Stimulated activated CD8-positive, alpha-beta memory T cell treated with anti-CD3 and anti-CD28 coated beads, Interleukin-15, amount 100 ng/mL, for 24 hours (primary cell): ENCODE measurements at places on chromosomes 11 and 22.

DNA sequence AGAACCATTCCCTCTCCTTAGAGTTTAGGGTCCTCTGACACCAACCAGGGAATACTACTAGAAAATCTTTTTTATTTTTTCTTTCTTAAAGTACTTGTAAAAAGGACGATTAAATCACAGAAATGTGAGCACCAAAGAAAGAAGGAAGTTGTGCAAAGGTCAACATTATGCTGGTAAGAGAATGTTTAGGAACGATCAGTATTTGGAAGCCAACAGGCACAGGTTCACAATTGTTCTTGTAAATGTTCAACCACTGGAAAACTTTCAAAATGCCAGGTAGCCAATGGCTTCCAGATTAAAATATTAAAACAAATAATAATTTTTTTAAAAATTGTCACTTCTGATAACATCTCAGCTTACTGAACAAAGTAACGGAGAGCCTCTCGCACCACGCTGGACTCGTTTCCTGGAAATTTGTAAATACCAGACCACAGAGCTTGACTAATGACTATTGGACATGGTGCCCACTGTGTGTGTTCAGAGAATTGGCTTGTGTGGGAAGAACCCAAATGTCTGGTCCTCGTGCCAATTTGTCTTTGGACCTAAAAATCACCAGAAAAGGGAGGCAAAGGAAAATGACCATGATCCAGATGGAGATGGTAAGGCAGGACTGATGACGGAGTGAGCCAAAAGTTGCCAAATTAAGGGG lies 20.8 kb downstream of the COMMD9 start:
- no peak for DNase-seq

DNA sequence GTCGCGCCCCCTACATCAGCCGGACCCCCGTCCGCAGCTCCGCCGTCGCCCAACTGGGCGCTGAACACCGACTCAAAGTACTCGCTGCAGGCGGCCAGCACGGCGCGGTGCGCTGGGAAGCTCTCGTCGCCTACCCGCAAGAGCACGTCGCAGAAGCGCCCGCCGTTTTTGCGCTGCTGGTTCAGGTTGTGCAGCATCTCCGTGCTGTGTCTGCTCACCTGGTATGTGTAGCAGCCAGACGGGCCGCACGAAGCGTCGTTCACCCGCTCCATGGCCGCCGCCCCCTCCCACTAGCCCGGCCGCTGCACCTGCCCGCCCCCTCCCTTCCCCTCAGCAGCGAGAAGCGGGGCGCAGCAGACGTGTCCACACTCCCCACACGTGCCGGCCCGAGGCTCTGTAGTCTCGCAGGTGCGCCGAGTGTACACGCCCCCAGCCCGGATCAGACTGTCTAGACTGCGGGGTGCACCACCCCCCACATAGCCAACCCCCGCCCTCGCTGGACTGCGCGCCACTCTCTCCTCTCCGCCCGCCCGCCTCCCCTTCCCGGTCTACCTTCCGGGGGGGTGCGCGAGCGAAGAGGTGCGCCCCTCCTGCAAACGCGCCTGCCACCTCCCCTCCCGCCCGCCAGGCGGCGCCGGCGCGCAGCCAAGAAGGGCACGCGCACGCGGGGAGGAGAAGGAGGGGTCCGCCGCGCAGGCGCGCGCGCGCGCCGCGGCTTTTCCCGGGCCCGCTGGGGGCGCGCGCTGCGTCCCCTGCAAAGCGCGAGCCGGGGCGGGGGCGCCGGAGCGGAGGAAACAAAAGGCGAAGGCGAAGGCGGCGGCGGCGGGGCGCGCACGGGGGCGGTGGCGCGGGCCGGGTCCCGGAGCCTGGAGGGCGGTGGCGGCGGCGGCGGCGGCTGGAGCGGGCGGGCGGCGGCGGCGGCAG lies 553 bp downstream of the PATZ1 start:
- DNase-seq = peak; percentile 87

DNA sequence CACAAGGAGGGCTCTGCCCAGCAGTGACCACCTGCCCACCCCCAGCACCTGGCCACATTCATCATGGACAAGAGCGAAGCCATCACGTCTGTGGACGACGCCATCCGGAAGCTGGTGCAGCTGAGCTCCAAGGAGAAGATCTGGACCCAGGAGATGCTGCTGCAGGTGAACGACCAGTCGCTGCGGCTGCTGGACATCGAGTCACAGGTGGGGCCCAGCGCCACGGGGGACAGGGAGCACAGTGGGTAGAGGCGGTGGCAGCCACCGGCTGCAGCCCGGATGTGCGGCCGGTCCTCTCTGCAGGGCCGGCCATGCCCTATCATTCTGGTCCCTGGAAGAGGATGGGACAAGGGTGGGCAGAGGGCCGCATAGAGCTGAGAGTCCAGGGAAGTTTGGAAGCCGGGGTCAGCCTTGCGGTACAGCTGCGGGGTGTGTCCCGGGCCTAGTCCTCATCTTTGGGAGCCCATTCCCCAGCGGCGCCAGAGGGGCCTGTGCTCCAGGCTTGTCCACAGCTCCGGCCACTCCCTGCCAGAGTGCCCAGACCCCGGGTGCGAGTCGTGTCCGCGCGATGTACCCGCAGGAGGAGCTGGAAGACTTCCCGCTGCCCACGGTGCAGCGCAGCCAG lies 14.1 kb downstream of the EPS8L2 start:
- DNase-seq = no peak

GRCh38 chr22:26476705-26477340 lies 6.8 kb downstream of the HPS4 start:
- no peak for DNase-seq

DNA sequence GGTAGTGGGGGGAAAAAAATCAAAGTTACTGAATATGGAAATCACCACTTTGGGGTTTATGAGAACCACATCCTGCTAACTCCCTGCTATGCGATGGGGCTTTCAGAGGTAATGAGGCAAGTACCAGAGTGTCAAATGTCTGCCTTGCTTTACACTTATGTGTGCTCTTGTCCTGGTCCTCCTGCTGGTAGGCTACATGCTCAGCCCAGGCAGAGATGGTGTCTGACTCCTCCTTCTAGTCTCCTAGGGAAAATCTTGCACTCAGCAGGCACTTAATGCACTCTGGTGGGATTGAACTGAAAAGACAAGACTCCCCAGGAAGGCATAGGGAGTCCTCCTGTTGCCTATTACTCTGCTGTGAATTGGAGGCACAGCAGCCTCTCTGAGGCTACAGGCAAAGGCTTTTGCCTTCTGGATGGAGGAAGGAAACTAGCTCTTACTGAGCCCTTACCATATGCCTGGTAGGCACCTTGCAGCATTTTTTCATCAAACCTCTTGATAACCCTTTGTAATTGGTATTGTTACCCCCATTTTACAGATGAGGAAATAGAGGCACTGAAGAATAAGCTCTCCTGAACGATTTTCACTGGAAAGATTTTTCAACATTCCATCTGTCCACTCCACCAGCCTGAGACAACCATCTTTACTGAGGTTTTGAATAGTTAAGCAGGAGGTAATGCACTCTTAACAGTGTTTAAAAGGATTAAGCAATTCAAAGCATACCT lies 132.1 kb upstream of the PAX6 start:
- DNase-seq = no peak

- no peak for DNase-seq
Measured at GRCh38 chr11:26842478-26843282, 120.8 kb upstream of the SLC5A12 start.

DNA sequence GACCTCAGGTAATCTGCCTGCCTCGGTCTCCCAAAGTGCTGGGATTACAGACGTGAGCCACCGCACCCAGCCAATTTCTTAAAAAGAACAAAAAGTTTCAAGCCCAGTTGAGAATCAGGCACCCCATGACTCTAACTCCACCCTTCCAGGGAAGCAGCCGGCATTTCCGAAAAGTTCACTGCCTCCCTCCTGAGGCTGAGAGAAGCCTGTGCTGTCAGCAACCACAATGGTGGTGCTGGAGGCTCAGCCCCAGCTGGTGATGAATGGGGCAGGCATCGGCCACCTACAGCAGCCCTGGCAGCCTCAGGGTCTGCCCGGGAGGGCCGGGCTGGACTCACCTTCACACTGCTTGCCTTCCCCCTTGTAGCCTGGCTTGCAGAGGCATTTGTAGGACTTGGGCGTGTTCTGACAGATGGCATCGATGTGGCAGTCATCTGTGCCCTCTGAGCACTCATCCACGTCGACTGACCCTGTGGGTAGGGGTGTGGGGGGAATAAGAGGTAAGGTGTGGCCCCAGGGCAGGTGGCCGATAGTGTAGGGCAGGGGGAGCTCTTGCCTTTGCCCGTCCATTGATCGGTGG lies 4.3 kb downstream of the SCUBE1 start:
- no peak for DNase-seq

DNA sequence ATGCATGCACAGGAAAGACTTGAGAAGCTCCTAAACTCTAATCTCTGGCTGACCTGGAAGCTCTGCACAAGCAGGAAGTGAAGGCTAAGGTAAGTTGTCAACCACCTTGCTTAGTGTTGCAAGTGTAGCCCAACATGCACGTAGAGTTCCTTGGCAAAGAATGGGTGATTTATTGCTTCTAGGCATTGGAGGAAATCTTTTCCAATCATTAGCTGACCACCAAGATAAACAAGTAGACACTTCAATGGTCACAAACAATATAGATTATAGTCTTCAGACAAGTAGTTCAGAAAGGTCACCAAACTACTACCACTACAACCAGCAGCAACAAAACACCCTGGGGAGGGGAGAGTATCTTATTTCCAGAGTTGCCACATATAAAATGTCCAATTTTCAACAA lies 105.6 kb downstream of the STK33 start:
- no peak for DNase-seq
